ENCODE measurements at places on chromosomes 7 and 10.

DNA sequence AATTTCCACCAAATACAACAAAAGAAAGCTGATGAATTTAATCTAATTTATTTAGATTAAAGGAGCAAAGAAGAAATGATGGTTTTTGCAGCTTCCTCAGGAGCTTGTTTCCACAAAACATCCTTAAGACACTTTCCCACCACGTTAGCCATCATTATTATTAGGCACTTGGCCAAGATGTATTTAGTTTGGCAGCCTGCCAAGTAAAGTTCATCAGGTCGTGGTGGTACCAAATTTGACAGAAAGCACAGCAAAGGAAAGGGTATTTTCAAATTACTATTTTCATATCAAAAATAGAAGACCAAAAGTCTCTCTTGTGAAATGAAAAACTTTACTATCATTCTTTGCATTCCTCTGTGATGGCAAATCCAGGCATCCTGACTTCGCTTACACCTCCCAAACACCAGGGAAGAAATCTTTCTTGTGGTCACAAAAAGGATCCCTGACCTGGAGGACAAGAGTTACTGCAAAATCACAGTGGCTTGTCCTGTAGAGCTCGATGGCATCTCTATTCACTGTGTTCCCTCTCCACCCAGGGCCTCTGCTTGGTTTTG, 123.1 kb upstream of the INHBA start:
- no peak for DNase-seq

- no peak for DNase-seq
Observed at GRCh38 chr10:78875932-78876331, 192.8 kb upstream of the ZMIZ1 start.

DNA sequence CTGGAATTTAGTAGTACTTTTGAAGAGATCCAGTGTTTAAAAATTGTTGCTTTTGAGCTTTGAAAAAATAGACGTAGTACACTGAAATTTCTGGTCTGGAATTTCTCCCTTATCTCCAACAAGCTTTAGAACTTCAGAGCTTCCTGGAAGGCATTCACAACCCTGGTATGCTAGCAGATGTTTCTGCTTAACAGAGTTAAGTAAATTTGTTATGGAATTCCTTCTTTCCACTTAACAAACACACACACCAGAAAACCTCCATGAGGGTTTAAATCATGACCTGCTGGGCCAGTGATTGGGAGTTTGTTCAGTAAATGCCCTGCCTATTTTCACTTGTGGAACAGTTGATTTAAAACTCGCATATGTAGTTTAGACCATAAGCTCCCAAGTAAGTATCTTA, 13.7 kb downstream of the ASB15 start:
- DNase-seq: no peak

DNA sequence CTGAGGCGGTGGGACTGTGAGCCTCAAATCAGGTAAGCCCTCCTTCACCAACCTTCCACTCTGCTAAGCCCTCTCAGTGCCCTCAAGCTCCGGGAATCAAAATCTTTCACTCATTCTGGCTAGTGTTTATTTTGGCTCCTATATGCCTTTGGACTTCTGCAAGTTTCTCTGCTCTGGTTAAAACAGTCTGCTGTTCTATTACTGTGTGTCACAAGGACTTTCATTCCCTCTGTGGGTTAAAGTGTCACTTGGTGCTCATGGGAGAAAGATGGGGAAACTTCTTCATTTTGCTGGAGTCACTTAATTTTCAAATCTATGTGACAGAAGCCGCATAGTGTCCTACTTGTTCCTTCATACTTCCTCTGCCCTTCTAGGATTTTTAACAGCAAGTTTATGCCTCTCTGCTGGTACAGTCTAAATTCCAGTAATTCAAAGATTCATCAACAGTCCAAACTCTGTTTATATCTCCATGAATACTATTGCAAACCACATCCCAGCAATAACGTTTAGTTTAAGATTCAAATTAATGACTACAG, 61.3 kb downstream of the CD36 start:
- DNase-seq: no peak

DNA sequence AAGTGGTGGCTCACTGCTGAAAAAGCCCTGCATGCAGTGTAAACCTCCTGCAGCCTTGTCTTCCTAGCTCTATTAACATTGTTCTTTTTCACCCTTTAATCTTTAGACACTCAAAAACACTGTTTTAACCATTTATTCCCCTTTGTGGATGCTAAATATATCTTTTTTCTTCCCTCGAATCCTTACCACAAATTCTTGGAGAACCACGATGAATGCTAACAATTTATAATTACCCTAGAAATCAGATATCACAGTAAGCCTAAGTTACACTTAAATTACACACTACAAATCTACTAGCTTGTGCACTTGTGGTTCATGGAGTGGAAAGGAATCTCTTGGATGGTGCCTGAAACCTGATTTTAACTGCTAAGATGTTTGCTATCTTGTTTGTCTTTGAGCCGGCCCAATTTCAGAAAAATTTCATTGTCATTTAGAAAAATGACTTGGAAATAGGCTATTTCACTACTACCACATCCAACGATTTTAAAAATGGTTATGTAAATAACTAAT, 125.1 kb upstream of the NOBOX start:
- DNase-seq: no peak

DNA sequence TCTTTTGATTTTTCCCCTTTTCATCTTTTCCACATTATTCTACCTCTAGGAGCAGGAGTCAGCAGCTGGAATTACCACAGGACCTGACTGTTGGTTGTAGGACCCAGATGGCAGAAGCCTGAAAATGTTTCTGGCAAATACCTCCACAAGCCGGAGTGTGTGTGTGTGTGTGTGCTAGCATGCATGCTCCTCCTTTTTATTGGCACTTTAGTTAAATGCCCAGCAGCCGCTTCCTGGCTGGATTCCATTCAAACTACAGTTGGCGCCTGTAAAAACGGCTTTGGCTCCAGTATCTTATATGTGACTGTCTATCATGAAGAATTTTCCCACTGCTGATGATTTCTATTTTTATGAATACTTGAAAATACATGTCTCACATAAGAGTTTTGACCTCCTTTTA, 319.7 kb upstream of the SP4 start:
- no peak for DNase-seq

- no peak for DNase-seq
Observed at GRCh38 chr10:27986821-27987220, 12.1 kb downstream of the ODAD2 start.

DNA sequence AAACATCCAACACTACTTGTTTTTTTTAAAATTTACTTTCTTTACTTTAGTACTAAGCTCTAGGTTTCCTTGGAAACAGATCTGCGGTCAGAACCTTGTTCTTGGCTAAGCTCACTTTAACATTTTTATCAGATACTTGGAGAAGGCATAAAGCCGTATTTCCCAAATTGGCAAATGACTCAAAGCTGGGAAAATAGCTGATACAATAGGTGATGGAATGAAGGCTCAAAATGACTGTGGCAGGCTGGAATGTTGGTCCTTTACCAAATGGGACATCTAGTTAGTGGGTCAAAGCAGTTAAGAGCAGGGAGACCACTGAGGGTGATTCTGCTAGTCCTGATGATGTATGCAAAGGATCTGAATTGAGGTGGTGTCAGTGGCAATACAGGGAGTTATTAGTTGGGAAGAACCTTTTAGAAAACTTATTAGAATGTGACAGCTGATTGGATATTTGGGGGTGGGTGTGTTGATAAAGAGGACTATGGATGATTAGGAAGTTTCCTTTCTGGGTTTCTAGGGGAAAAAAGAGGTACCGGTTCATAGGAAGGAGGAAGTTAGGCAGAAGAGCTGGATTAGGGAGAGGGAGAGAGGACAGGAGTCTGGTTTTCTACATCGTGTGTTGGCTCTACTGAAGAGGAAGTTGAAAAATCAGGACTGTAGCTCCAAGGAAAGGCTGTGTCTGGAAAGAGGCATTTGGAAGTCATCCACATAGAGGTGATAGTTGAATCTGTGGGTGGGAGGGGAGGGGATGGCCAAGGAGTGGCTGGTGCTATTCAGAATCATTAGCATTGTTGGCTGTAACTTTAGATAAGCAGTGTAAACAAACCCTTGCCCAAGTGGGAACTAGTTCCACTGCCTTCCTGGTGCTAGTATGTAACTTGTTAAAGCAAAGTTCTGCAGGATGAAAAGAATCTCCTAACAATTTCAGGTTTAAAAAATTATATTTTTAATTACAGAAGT, 13.1 kb downstream of the PLCE1 start:
- DNase-seq: no peak

GRCh38 chr10:11345224-11346054, 266.0 kb downstream of the USP6NL start:
- DNase-seq: no peak

DNA sequence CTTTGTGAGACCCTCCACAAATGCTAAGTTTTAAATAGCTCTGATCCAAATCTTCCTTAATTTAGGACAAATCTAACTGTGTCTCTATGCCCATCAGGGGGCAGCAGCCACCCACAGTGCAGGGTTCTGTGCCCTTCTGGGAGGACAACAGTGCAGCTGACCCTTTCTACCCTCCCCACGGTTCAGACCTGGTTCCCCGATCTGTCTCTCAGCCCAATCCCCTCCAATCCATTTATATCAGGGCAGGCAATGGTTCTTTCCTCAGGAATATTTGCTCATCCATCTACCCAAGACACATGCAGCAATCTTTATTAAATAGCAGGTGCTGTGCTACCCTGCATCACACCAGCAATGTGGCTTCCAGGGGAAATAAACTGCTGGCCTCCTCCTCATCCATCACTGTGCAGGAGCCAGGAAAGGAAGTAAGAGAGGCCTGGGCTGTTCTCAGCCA, 4.0 kb upstream of the RBM28 start:
- no peak for DNase-seq

- no peak for DNase-seq
Observed at GRCh38 chr7:143369678-143370651, 7.5 kb upstream of the FAM131B start.

DNA sequence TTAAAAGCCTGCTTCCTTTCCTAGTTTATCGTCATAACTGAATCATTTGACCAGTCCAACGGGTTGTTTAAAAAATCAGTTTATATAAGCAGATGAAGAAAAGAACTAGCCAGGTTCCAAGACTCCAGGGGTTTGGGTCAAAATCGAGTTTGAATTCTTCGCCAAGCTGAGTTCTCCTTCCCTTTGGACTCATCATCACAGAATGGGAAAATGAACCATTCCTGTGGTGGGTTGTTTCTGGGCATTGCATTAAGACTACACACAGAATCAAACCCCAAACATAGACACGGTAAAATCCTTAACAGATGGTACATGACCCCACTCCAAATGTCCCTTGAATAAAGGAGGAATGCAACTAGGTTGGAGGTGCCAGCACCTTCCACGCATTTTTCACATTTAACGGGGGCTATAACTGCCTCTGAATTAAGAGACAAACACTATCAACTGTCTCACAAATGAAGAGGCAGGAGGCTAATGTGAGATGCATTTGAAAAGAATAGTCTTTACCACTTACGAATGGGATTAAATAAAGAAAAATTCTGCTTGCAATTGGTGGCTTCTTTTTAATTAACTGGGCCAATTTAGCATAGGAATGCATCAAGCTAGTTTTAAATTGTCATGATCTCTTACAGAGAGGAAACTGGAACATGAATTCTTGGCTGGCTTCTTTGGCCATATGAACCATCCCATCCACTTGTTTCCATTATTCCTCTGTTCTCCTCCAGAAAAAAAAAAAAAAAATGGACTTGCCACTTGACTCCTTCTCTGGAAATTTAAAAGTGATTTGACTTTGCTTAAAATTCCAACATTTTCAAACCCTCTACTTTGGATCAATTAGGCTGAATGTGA, 61.1 kb downstream of the CHST15 start:
- no peak for DNase-seq

GRCh38 chr10:92354587-92354986, 63.6 kb downstream of the MARCHF5 start:
- no peak for DNase-seq

GRCh38 chr7:104936546-104936945, 77.5 kb upstream of the KMT2E start:
- DNase-seq: no peak

GRCh38 chr10:101451667-101452069, 97.7 kb downstream of the BTRC start:
- DNase-seq: no peak

DNA sequence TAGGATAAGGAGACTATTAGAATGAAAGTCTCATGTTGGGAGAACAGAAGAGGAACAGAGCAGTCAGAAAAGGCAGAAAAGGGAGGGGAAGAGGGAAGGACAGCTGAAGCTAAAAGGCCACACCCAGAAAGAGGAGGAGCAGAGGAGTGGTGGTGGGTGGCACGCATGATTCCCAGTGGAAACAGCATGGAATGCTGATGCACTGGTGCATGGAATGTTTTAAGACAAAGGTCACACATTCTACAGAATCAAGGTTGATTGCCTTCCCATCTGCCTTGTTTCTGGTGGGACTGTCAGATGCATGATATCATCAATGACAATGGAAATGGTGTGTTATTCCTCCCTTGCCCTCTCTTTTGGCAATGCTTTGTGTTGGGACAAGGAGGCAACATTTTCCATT, 285.4 kb upstream of the MKI67 start:
- no peak for DNase-seq

DNA sequence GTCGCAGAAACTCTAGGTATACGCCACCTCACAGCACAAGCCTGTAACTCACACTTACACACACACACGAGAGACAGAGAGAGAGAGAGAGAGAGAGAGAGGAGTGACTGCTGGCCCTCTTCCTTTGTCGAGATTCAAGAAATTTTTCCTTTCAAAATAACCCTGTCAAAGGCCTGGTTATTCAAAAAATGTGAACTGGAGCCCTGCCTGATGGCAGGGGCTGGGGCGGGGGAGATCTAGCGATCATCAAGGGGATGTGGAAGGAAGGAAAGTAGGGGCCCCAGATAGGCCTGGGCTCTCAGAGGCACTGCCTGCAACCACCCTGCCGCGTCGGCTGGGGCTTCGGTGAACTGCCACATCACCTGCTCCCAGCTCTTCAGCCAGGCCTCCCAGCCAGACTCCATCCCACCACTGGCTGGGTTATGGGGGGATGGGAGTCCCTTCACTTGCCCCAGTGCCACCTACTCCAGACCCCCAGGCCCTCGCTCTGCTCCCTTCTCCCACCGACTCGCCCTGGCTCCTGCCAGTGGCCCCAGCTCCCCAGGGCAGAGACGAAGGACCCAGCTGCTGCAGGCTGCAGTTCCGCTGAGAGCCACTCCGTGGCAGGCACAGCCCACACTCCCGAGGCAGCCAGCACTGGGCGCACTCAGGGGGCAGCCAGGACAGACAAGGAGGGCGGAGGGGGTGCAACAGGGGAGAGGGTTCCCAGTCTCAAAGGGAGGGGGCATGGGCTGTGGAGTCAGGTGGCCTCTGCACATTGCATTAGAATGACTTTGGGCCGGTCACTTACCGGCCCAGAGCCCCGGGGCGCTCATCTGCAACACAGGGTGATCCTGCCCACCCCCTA, 15.3 kb downstream of the KCNH2 start:
- no peak for DNase-seq

DNA sequence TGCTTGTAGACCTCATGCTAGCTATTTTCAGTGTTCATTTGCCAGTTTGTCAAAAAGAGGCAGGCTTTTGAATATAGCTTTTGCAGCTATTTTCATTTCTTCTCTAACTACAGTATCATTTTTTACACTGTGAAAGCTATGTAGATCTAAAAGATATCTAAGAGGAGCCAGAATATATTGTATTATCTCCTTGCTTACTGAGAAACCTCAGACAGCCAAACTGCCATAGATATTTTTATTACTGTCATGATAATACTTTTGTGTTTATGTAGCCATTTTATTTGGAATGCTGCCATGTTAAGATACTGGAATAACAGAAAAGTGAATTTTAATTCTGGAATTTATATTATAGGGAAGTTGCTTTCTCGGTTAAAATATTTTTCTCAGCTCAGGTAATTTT, 37.2 kb downstream of the ANKIB1 start:
- DNase-seq: no peak

All from thoracic aorta (tissue), 2 donors.